ENCODE measurements at places on chromosomes 3 and 15.

GRCh38 chr3:129312671-129313414, 34.2 kb downstream of the HMCES start:
- peak; percentile 25 for DNase-seq

GRCh38 chr3:188792793-188793192, 379.0 kb upstream of the TPRG1 start:
- DNase-seq: peak; percentile 87

GRCh38 chr3:133238015-133238414, 161.8 kb upstream of the BFSP2 start:
- DNase-seq: no peak

GRCh38 chr3:174355505-174355904, 503.6 kb upstream of the NAALADL2 start:
- DNase-seq: peak; percentile 20

DNA sequence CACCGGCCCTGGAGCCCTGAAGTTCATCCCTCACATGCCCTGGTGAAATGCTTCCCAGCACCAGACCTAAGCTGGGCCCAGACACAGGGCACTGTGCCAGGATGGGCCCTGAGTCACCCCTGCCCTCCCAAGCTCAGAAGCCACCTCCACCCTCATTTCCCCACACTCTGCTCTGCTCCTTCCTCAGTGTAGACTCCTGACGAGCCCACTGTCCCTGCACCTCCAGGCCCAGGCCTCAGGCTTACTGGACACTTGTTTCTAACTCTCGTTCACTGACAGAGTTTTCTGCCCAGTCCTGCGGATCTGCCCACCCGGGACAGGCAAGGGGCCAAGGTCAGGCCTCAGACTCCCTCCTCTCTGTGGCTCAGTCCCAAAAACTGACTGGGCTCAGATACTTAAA, 112.6 kb upstream of the RNF7 start:
- no peak for DNase-seq

DNA sequence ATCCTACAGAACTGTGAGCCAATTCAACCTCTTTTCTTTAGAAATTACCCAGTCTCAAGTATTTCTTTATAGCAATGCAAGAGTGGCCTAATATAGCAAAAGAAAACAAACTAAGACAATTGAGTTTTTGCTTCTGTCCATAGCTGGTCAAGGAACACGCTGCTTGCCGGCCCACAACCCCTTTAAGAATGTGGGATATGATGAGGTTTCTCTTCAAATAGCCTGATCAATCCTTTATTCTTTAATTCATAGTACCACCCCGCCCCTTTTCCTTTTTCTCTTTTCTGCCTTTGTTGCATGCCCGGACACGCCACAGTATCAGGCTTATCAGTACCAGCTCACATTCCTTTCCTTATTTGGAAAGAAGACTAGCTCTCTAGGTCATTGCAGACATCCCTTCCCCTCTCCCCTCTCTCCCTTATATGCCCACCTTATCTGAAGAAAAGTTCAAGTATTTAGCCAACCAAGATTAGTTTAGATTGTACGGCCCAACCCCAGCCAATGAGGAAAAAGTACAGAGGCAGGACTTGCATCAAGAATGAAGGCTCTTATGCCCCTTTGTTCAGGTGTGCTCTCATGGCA, 404.5 kb downstream of the OCA2 start:
- no peak for DNase-seq

GRCh38 chr3:46296826-46297225, 54.6 kb downstream of the CCR3 start:
- DNase-seq: no peak

- DNase-seq: no peak
These were observed 53.4 kb downstream of the TPRA1 start for GRCh38 chr3:127536830-127537812.

- no peak for DNase-seq
These were observed 532 bp upstream of the RTP1 start for GRCh38 chr3:187196573-187197334.

GRCh38 chr3:127157171-127157828, 35.6 kb upstream of the PRR23E start:
- DNase-seq: no peak

GRCh38 chr3:47096959-47097358, 67.0 kb downstream of the SETD2 start:
- no peak for DNase-seq

GRCh38 chr3:170713653-170714052, 127.8 kb upstream of the SLC7A14 start:
- no peak for DNase-seq

DNA sequence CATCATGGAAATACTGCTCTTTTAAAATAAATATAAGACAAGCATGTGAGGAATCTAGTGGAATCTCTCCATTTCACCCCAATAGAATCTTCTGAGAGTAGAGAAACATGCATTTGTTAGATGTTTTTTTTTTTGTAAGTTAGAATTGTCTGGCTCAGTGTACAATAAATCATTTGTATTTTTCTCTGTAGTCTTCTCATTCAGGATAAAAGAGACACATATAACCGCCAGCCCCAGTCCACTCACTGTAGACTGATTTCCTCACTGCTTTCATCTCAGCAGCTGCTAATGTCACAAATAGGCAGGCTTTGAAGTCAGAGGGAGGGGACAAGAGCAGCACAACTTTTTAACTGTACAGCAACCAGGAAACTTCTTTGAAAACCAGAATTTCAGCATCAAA, 140.2 kb upstream of the RBMS3 start:
- DNase-seq: peak; percentile 78

GRCh38 chr3:53571264-53571663, 76.9 kb downstream of the CACNA1D start:
- no peak for DNase-seq

DNA sequence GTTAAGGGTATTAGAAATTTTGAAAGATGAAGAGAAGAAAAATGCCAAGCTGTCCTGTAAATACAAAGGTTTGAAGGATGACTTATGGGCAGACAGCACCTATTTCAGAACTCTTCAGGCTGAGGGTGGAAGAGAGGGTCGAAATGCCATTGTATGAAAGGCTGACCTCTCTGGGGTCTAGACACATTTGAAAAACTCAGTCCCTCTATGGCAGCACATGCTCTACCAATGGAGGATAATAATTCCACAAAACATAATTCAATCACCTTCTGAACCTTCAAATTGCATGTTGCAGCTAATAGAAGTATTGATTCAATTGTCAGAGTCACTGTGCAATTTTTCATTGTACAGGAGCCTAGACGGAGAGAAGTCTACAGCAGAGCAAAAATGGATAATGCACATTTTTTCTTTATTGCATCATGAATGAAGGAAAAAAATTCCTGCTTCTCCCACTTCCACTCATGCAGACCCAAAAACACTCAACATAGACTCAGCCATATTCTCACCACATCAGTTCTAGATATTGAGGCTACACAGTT, 569.1 kb downstream of the TBL1XR1 start:
- no peak for DNase-seq

DNA sequence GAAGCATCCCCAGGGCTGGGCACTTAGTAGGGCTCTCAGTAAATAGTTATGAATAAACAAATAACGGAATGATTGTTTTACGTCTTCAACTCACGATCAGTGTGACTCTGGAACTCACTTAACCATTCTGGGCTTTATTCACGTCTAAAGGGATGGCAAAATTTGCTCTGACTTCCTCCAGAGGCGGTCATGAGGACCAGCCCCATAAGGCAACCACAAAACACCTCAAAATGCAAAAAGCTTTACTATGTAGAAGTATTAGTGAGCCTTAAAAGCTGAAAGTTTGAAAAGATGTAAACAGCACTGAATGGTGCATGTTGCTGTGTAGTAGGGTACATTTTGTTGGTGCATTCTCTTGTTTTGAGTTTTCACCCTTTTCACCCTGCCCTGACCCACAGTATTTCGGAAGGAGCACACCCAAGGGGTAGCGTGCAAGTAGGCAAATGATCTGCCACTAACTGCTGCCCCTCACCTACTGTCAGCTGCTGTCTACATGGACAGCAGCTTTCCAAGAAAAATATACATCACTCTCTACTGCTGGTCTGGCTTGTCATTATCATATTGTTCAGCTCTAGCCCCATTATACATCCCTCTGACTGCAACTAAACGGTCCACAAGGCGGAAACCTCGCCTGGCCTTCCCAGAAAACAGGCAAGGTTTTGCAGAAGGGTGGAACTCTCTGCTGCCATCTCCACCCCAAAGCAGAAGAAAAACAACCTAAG, 308.5 kb upstream of the PROK2 start:
- DNase-seq: no peak

DNA sequence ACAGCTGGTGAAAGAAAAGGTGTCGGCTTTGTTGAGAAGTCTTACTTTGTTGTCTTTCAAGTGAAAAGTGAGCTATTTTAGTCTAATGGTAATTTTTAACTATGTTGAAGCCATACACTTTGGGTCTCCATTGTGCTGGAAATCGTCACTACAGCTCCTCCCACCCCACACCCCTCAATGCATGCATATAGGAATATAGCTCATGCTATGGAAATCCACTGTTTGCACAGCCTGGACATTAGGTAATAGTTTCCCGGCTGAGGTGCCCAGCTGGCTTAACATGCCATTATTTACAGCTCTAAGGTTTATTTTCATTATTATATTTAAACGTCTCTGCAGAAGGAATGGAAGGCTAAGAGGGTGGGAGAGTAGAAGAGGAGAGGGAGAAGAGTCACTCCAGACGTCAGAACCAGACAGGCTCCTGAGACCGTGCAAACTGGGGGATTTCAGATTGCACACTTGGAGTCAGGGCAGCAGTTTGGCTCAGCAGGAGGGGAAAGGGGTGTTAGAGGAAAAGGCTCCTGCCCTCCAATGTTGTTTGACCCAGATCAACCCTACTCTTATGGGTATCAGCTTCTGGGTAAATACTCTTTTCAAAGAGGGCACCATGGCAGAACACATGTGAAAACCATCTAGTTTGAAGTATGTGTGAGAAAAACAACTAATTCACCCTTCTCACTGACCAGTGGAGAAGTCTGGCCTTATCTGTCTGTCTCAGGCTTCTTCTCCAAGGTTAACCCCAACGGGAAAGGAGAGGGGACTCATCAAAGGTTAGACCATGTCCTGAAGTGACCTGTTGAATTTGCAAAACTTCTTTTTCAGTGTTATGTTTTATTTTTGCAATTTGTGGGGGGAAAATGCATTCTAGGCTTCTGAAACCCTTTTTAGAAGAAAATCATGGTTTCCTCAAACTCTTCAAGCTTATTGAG, 218.7 kb upstream of the CTDSPL start:
- no peak for DNase-seq

DNA sequence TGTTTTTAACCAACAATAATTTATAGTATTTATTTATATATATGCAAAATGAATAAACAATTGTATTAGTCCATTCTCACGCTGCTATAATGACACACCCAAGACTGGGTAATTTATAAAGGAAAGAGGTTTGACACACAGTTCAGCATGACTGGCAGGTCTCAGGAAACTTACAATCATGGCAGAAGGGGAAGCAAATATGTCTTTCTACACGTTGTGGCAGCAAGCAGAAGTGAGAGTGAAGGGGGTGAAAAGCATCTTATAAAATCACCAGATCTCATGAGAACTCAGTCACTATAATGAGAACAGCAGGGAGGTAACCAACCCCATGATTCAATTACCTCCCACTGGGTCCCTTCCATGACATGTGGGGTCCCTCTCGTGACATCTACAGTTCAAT, 162.8 kb upstream of the SLITRK3 start:
- no peak for DNase-seq

GRCh38 chr3:146625186-146625775, 20.1 kb upstream of the PLSCR5 start:
- no peak for DNase-seq

GRCh38 chr15:74438721-74439316, 5.1 kb upstream of the SEMA7A start:
- peak; percentile 89 for DNase-seq

- no peak for DNase-seq
These were observed 775.3 kb upstream of the ARPP21 start for GRCh38 chr3:34864011-34864410.

- no peak for DNase-seq
These were observed 347.4 kb upstream of the DCBLD2 start for GRCh38 chr3:99248913-99249312.

DNA sequence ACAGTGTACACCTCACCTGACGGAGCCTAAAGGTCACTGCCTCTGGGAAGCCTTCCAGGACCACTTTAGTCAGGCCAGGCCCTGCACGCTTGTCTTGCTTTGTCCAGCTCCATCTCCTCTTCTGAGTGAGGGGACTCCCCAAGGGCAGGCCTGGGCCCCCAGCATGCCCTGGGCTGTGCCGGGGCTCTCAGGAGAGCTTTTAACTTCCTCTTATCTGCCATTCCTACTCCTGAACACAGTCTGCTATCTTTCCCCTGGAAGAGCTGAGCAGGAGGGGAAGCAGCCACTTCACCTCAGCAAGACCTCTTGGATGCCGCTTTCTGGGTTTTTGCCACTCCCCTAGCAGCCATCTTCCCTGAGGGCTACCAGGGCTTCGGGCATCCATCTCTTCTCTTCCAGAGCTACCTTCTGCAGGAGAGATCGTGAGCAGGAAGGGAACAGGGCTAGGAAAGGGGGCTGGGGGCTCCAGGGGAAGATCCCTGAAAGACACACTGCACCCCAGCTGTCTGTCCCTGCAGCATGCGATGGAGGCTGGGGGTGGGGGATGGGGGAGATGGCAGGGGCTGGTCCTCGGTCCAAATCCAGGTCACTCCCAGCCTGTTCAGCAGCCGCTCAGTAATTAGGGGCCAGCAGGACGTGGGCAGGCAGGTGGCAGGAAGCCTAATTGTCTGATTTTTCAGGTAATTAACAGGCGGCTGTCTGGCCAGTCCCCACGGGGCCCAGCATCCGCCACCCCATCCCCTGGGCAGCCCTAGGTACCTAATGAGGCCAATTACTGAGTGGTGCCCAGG, 19.9 kb upstream of the RPL29 start:
- no peak for DNase-seq

- peak; percentile 69 for DNase-seq
These were observed 81.6 kb downstream of the PPCDC start for GRCh38 chr15:75104804-75105557.

GRCh38 chr15:90913398-90913944, 10.4 kb downstream of the MAN2A2 start:
- DNase-seq: no peak

DNA sequence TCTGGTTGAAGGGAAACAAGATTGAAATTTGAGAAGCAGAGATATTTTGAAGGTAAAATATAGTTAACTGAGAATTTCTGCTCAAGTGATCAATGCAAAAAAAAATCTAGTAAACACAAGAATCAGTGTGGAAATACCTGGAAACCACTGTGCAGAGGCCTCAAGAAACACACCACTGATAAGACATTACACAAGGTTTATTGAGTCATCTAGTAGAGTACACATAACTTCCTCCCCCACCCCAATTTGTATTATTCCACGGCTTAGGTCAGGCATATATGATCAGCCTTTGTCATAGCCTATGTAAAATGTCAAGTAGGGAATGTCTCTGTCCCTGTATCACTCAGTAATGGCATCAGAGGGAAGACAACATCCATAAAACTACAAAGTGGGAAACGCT, 447.8 kb upstream of the BCHE start:
- no peak for DNase-seq

GRCh38 chr3:127671523-127672428, 976 bp upstream of the ABTB1 start:
- peak; percentile 19 for DNase-seq

DNA sequence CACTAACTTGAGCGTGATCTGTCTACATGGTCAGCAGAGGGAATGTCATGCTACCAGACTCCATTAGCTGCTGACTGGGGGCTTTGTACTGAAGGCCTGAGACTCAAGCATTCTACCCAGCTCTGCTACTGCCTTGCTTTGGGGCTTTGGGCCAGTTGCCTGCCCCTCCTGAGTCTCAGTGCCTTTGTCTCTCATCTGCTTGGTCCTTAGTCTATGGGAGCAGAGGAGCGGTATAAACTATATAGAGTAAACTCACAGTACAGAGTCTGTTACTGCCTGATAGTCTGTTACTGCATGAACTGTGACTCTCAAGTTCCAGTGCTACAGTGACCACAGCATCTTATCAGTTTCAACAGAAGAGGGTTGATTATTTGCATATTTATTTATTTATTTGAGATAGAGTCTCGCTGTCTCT, 38.5 kb upstream of the C15orf39 start:
- no peak for DNase-seq
